ENCODE measurements at places on chromosomes 4 and X.

- no peak for ATAC-seq
These were observed 43.0 kb downstream of the BANK1 start for GRCh38 chr4:101833480-101833879.

GRCh38 chr4:63232058-63232457 is 1177.2 kb downstream of the TECRL start:
- no peak for ATAC-seq

- ATAC-seq: no peak
These were observed 3.9 kb downstream of the MAMLD1 start for GRCh38 chrX:150366951-150367545.

GRCh38 chr4:101037938-101038413 is 309.4 kb downstream of the PPP3CA start:
- ATAC-seq: peak; percentile 49

DNA sequence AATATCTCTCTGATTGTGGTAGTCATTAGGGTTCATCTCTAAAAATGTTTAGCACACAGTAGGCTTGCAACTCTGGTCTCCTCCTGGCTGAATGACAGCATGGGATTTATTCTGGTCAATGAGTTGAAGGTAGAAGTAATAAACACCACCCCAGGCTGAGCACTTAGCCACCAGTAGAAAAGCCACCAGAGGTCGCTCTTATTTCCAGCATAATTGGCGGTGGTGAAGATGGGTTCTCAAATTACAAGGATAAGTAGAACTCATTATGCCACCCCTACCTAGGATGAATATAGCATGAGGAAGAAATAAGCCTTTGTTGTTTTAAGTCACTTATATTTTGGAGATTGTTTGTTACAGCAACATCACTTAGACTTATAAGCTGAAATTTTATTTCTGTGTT is 302.7 kb downstream of the GPM6A start:
- ATAC-seq: no peak

DNA sequence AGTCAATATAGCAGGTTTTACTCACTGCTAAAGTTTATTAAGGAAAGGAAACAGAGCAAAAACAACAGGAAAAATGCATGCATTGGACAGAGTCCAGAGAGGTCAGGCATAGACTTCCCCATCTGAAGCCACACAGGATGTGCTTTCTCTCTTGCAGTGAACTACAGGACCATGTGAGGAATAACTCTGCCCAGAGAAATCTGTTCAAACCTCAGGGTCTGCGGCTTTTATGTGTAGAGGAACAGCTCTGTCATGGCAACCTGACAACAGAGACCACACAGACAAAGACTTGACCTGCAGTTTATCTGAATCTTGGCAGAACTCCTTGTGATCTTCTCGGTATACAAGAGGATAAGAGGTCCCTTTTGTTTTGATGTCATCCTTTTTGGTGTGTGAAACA is 46.3 kb upstream of the LONRF3 start:
- ATAC-seq: no peak

DNA sequence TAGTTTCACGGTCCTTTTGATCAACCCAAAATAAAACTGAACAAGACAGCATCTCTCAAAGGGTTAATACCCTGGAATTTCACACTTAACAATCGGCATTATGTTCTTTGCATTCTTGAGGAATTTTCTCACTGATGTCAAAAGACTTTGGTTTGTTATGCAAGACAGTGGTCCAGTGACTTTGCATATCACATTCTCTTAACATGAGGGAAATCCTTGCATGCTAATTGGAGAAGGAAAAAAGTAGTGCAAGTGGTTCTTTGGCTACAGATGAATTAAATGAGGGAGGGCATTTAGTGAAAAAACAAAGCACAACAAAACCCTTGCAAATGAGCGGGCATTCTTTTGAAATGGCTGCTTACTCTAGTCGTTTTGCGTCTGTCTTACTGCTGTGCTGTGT is 105.1 kb upstream of the LIMCH1 start:
- ATAC-seq: no peak

- no peak for ATAC-seq
These were observed 8.2 kb downstream of the WDR1 start for GRCh38 chr4:10108391-10108790.

DNA sequence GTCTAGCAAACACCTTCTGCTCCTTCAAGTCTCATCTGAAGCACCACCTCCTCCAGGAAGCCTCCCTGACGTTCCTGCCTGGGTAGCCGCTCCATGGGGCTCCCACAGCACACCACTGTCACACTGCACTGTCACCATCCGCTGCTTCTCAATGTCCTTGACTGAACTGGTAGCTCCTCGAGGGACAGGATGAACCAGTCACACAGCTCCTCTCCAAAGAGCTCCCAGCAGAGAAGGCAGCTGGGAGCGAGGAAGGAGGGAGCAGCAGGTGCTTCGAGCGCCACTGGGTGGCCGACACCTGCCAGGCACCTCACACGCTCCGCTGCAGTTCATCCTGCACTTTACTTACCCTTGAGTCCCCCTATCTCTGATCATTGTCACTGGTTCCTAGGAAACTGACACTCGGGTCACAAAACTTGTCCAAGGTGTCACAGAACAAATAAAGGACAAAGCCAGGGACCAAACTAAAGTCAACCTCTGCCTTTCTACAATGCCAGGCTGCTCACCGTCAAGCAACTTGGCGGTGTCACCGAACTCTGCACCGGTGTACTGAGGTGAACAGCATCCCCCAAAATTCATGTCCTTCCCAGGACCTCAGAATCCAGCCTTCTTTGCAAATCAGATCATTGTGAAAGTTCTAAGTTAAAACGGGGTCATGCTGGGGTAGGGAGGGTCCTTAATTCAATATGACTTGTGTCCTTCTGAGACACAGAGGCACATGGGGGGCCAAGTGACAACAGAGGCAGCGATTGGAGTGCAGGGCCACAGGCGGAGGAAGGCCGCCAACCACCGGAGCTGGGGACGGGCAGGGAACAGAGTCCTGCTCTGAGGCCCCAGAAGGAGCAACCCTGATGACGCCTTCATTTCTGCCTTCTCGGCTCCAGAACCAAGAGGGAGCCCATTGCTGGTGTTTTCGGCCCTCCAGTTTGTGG is 5.5 kb upstream of the S100P start:
- ATAC-seq: peak; percentile 6

DNA sequence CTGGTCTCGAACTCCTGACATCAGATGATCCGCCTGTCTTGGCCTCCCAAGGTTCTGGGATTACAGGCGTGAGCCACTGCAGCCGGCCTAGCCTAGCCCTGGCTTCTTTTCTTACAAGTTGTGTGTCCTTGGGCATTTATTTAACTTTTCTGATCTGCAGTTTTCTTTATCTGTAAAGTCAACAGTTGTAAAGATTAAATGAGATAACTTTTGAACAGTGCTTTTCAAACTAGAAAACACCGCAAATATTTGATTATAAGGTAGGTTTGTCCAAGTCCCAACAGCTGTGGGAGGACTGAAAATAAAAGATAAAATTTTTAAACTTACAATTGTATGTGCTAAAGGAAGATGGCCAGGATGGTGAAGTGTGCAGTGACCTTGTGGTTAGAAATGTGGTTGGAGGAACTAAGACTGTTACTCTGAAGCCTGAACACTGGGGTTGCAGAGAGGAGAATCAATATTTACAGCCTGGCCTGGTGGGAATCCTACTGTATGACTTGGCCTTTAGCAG is 44.8 kb downstream of the GSX2 start:
- ATAC-seq: no peak

DNA sequence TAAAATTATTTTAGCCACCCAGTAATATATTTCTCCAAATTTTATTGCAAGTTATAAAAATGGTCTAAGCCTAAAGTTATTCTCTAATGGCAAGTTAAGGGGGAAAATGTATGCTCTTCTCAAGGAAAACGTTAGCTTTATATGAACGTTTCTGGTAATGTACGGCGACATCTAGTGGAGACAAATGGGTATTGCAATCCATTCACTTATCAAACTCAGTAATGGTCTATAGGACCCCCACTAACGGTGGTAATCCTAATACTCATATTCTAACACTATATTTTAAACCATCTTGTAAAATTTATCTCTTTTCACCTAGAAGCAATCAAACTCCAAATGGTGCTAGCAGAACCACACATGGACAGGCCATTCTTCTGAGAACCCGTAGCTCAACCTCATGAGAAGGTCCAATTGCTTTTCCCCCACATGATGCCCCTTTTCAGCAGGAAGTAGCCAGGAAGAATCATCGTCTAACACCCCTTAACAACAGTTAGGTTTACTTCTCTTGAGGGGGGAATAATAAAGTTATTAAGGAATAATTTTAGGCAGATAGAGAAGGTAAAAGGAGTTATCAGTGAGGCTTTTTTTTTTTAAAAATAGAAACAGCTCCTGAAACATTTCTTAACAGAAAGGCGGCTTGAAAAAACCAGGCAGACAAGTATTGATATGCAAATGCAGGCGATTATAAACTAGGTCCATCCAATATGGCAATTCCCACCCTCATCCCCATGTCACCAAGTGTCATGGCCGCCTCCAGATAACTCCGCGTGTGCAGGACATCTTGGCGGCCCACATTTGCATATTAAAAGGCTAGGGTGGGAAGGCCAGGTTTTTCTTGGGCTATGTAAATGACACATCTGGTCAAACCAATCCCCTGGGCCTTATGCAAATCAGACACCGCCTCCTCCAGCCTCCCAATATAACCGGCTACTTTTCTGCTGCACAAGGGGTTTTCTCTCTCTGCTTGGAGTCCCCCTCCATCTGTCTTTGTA is 35.0 kb downstream of the NUDT11 start:
- ATAC-seq: peak; percentile 81

DNA sequence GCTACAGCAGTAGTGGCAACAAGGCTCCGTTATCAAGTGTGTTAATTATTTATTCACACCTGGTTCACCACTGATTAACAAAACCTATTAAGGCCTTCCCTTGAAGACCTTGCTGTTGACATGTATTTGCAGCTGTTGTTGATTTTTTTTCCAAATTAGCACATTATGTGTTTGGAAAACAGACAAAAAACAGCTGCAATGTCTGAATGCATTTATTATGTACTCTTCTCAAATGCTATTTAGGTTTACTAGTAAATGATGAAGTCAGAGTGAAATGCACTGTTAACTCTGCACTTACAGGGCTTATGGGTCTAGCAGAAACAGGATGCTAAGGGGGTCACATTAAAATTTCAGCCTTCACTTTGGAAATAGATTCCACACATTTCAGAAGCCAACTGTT is 99.5 kb upstream of the PCDH7 start:
- no peak for ATAC-seq

Data from SK-N-SH treated with all-trans-retinoic acid at 6 μM for 48 hours (cell line).